ENCODE measurements at places on chromosomes 11 and 22.

DNA sequence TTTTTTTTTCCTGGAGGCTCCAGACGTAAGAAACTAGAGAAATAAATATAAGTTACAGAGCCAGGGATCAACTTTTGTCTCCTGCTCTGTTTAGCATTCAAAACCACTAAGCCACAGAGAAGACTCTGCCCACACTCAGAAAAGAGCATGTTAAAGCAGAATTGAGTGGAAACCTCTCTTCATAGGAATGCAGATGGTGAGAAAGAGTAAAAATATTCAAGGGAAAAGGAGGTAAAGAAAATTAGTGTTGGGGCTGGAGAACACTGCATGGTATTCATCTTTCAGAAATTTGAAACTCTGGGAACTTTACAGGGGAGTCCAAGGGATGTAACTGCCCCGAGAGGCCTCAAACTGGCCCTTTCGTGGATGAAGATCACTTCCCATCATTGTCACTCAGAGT, 65.1 kb downstream of the CLMP start:
- no peak for DNase-seq

GRCh38 chr11:10930972-10931760, 73.3 kb upstream of the ZBED5 start:
- no peak for DNase-seq

- DNase-seq: no peak
Measured at GRCh38 chr11:65584723-65585171, 8.9 kb downstream of the EHBP1L1 start.

GRCh38 chr11:102929972-102930371, 25.6 kb downstream of the MMP13 start:
- DNase-seq: no peak

GRCh38 chr11:9834291-9834690, 170.4 kb downstream of the SWAP70 start:
- DNase-seq: no peak

- DNase-seq: no peak
Measured at GRCh38 chr11:19651653-19652052, 61.0 kb upstream of the NAV2 start.

- DNase-seq: no peak
Measured at GRCh38 chr22:24444251-24444650, 16.9 kb downstream of the ADORA2A start.

GRCh38 chr11:117580866-117581265, 216.2 kb downstream of the DSCAML1 start:
- no peak for DNase-seq

GRCh38 chr11:121563003-121563402, 110.2 kb upstream of the SORL1-AS1 start:
- no peak for DNase-seq

DNA sequence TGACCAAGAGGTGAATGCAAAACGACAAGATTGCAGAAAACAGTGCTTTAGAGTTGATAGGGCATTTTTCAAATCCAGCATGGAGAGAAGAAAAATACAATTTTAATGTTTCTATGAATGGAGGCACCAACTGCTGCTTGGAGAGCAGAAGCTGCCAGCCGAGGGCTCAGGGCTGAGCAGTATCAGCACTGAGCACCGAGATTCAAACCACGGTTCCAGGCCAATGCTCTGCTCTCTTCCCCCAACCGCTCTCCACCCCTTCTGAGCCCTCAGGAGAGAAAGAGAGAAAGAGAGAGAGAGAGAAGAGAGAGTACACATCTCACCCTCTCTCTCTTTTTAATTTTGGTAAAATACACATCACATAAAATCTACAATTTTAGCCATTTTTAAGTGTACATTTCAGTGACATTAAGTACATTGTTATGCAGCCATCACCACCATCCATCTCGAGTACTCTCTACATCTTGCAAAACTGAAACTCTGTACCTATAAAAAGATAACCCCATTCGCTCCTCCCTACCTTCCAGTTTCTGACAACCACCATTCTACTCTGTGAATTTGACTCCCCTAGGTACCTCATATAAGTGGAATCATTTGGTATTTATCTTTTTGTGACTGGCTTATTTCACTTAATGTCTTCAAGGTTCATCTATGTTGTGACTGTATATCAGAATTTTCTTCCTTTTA, 333.3 kb downstream of the MIAT start:
- DNase-seq: no peak

DNA sequence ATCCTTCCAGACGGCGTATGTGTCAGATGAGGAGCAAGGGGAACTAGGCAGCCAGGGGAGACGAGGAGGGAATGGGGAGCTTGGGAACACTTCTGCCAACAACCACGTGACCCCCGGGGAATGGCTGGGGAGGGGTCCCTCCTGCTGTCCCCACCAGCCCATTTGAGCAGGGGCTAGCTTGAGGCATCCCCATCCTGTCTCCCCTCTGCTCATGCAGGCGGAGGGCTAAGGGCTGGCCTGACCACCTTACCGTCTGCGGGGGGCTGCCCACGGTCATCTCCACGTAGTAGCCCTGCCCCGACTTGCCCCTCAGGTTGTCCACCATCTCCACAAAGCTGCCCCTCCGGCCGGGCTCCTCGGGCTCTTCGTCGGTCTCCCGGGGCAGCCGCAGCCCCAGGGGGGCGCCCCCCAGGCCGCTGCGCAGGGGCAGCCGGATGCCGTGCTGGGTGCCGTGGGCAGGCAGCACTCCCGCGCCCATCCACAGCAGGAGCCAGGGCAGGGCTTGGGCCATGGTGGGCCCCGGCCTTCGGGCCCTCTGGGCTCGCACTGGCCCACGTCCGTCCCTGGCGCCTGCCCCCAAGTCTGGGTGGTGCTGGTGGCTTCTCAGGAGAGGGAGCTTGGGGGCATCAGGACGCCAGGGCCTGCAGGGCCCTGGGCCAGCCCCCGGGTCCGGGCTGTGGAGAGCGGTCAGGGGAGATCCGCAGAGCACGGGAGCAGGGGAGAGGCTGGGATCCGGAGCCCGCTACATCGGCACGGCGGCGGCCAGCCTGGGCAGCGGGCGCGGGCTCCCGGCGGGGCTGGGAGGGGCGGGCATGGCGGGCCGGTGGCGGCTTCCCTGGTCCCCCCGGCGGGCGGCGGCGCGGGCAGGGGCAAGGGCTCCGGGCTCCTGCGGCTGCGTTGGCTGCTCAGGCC, 515 bp downstream of the BACE1 start:
- no peak for DNase-seq

Data from stimulated activated CD4-positive, alpha-beta T cell treated with anti-CD3 and anti-CD28 coated beads, Interleukin-15, amount 100 ng/mL, for 1 hour (primary cell).